ENCODE measurements at places on chromosomes 1 and 21.

GRCh38 chr21:15052459-15052763 is 12.4 kb downstream of the NRIP1 start:
- no peak for DNase-seq

DNA sequence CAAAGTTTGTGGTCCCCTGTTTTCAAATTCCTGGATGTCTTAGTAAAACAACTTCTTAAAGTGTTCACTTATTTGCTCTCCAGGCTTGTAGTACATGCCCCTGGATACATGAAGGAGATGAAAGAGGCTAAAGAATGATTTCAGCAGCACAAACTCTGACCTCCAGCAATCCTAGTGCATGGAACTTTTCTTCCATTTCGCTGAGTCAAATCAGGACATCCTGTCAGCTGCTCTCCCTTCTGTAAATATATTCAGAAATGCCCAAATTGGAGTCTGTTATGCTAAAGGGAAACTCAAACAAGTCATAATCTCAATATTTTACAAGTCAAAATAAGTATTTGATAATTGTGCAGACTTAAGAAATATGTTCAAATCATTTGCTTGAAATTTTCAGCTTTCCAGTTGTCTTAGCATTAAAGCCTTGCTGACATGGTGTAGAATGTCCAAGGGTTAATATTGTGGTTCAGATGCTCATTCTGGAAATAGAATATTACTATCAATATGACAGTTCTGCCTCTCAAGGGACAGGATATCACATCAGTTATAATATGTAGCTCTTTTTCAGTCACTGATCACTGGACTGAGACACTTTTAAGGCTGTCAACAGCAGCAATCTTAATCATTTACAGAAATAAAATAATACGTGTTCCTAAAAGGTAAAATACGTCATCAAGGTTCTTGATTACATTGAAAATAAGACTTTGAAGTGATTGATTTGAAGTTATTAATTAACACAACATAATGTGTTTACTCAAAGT is 1157.3 kb downstream of the PLA2G4A start:
- DNase-seq = peak; percentile 64

DNA sequence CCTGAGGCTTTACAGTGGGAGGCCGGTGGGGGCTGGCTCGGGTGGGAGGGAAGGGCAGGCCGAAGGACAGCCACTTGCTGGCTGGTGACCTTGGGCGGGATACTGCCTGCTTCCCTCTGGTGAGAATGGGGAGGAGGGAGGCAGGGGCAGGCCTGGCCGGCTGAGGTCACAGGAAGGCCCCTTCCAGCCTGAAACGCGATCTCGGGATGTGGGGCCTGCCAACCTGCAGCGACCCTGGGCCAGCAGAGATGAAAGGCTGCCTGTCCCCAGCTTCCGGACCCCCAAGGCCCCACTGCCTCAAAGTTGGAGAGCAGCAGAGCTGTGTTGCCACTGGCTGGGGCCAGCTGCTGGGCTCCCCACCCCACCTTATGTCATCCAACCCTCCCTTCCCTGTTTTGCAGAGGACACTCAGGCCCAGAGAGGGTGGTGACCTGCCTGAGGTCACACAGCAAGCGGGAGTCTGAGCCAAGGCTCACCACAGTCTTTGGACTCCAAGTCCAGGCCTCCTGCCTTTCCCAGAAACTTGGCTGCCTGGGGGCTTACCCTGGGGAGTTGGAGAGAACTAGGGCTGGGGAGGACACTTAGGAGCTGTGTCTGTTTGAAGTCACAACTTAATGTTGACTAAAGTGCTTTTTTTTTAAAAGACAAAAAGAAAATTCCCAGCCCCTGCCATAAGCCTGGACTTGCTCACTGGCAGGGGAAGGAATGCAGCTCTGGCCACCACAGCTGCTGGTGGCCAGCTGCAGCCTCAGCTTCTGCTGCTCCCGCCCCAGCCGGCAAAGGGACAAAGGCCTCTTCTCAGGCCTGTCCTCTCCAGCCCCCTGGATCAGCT is 14.8 kb upstream of the WASF2 start:
- DNase-seq = no peak

DNA sequence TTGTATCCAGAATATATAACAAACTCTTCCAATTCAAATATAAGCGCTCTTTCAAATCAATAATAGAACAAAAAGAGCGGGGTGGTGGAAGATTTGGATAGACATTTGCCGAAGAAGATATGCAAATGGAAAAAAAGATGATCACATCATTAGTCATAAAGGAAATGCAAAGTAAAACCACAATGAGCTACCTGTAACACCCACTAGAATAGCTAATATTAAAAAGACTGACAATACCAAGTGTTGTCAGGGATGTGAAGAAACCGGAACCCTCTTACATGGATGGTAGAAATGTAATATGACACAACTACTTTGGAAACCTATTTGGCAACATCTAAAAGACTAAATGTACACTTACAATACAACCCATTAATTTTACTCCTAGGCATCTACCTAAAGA is 5.7 kb upstream of the TRAF5 start:
- no peak for DNase-seq

- DNase-seq = no peak
Measured at GRCh38 chr1:197868751-197869489, 33.5 kb upstream of the C1orf53 start.

DNA sequence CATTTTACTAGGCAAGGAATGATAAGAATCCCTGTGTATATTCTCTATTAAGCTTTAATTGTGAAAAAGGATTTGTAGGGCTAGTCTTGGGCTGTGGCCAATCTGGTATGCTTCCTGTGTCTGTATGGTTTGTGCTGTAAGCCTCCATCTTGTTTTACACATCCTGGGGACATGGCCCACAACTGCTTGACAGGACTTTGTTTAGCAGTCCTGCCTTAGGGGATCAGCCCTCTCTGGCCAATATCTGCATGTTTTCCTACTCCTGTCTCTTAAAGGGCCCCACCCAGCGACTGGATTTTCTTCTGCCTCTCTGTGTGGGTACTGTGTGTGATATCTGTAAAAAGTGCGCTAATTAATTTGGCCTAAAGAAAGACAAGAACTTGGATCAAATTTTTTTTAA is 813.2 kb downstream of the PLA2G4A start:
- no peak for DNase-seq

DNA sequence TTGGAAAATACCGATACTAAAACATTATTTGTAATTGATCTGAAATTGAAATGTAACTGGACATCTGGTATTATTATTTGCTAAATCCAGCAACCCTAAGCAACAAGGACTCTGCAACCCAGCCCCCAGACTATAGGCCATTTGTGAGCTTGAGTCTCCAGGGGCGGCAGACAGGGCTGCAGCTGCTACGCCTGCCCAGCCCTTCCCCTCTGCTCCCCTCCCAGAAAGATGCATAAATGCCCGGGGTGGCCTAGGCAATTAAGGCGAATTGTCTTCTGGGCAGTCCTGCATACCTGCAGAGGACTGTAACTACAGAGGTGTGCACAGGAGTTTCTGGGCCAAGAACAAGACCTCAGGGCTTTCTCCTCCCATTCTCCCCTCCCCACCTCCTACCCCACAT is 41.2 kb upstream of the LBR start:
- DNase-seq = no peak

Data from GM06990 (cell line).